ENCODE measurements at places on chromosomes 5 and 9.

DNA sequence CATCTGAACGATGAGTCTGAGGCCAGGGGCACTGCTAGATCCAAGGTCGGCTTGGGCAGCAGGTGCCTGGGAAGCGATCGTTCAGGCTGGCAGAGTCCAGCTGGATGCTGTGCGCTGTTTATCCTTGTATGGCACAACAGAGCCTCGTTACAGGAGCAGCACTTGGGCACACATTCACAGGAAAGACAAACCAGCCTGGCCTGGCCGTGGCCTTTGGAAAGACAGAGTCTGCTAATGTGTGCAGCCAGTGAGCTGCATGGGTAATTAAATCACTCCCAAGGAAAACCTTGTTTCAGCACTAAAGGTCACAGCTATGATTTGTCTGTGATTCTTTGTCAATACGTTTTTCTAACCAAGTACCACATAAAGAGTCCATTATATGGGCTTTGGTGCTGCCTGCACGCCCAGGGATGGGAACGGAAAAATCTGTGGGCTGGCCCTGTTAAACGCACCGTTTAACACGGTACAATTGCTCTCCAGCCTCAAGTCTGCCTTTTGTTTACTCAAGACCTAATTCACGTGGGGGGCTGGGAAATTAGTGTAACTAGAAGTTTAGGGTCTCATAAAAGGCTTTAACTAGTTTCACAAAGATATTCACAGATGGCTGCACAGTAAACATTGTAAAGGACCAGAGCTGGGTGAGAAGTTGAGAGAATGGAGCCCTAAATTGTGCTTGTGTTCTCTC lies 509.3 kb downstream of the KDM4C start:
- DNase-seq = no peak

DNA sequence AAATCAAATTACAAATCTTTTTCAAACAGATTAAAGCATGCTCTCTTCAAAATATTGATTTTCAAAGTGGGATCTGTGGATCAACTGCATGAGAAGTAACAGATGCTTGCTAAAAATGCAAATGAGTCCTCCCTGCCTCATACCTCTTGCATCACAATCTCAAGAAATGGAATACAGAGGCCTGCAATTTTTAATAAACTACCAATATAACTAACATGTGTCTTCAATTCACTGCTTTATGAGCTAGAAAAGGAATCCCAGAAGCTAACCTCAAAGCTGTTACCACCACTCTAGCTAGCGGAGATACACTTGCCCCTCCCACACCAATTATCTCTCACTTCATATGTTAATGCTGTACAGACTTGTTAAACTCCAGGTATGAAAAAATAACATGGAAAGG lies 9.6 kb downstream of the OR13C5 start:
- DNase-seq = no peak

DNA sequence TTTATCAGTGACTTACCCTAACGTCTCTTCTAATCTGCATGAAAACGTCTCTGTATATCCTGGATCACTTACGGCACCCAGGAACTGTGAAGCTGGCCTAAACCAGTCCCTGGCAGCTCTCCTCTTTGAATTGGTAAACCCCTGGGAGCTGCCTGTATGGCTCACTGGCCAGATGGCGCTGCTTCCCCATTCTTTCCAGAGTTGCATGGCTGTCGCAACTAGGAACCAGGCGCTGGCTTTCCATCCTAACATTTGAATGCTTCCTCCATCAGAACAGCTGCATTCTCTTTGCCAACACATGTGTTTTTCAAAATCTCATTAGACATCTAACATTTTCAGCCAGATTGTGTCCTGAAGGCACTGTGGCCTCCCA lies 8.0 kb upstream of the PCA3 start:
- DNase-seq = peak; percentile 61

GRCh38 chr5:43294226-43294625 lies 19.0 kb downstream of the HMGCS1 start:
- no peak for DNase-seq

GRCh38 chr9:114286146-114286679 lies 36.7 kb upstream of the ORM1 start:
- DNase-seq = no peak

- no peak for DNase-seq
Measured at GRCh38 chr9:14530366-14530765, 162.9 kb downstream of the ZDHHC21 start.

DNA sequence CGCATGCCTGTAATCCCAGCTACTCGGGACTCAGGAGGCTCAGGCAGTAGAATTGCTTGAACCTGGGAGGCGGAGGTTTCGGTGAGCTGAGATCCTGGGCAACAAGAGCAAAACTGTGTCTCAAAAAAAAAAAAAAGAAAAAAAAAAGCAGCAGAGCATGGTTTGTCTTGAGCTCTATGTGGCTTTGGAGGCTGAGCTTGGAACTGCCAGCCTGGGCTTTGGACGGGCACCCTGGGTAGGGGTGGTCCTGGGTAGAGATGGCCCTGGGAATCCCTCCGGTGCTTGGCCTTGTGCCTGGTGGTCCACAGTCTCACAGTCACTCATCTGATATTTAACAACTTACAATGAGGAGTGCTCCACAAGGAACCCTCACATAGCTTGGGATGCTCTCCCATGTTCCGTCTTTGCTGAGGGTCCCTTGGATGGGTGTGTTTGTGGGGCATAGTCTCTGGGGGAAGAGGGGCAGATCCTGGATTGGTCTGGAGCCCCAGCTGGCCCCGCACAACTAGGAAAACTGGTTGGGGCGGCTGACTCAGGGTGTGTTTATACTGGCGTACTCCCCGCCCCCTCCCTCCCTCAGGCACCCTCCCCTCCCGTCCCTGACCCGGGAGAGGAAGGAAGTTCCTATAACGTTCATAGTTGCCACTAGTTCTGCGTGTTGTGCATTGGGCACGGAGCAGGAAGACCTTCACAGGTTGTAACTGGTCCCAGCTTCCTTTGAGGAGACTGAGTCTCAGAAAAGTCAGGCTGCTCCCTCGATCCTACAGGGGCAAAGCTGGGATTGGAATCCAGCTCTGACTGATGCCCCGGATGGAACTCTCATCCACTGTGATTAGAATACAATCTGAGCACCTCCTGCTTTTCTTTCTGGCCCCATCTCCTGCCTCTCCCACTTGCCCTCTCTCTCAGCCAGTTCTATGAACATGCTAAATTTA lies 11.2 kb downstream of the IER5L start:
- peak; percentile 62 for DNase-seq

GRCh38 chr5:107517185-107518033 lies 153.3 kb downstream of the EFNA5 start:
- no peak for DNase-seq

DNA sequence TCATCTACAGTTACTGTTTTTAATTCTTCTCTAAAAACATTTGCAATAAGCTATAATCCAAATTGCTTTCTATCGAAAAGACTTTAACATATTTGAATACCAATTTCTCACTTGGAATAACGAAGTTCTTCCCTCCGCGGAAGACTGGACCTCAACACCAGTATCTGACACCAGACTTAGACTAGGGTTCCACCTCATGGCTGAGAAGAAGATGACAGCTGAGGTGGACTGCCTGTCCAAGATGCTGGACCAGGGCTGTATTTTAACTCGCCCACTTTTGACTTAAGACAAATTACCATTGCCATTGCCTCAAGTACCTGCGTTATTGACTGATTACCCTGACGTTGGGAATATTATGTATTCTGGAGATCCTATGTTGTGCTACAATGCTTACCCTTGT lies 34.1 kb downstream of the ZMAT2 start:
- DNase-seq = peak; percentile 24

DNA sequence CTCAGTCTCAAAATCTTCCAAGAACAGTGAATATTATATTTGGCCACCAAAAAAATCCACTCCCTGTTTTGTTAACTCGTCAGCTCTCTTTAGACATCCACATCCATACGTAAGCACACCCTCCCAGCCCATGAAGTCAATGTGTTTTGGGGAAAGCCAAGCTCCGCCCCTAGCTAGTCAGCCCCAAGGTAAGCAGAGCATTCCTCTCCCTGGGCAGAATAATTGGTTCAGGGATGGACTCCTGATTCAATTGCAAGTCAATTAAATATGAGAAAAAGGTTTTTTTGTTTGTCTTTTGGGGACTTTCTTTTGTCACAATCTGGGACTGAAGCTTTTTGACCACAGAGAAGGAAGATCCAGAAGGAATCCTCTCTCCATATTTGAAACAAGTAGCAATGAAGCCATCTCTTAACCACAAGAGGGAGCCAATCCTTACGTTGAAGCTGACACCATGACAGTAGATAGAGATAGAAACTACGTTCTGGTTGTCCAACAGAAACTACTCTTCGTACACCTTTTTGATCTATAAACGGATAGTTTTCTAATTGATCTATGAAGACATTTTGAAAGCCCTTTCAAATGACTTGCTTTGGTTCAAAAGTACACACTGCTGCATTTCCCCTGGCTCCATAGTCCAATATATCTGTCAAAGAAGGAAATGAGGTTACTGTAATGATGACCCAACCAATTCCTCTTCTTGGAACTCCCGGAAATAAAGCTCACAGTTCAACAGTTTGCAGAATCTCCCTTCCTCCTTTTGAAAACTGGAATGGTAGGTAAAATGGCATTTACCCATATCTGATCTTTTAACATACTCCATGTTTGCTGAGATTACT lies 166.4 kb downstream of the TLE1 start:
- peak; percentile 53 for DNase-seq

GRCh38 chr9:136630662-136630992 lies 32.1 kb upstream of the EGFL7 start:
- DNase-seq = no peak

GRCh38 chr5:40775085-40775845 lies 19.5 kb upstream of the TTC33 start:
- no peak for DNase-seq

GRCh38 chr9:32384002-32384363 lies 460 bp upstream of the ACO1 start:
- DNase-seq = no peak

DNA sequence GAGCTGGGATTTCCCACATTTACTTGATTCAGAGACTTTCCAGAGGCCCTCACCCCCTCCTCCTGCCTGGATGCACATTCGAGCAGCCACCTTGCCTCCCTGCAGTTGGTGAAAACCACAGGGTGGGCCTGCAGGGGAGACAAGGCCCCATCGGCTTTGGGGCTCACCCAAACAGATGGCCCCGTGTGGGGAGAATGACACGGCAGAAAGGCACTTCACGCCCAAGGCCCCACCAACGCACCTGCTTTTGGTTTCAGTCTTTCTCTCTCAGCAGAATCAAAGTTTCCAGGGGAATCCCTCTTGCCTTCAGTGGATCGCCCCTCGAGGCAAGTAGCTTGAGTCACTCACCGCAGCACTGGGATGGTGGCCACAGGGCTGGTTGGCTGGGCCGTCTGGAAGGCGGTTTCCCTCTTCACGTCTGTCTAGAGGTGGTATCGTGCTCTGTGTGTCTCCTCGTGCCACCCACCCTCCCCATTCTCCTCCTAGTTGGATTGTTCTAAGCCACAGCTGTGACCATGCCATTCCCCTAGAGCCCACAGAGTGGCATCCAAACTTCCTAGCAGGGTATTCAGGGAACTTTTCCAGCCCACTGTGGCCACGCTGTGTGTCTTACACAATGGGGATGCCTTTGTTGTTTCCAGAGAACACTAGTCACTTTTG lies 31.8 kb downstream of the SEC61B start:
- DNase-seq = no peak

GRCh38 chr5:151086905-151087360 lies 6.1 kb upstream of the TNIP1 start:
- no peak for DNase-seq

DNA sequence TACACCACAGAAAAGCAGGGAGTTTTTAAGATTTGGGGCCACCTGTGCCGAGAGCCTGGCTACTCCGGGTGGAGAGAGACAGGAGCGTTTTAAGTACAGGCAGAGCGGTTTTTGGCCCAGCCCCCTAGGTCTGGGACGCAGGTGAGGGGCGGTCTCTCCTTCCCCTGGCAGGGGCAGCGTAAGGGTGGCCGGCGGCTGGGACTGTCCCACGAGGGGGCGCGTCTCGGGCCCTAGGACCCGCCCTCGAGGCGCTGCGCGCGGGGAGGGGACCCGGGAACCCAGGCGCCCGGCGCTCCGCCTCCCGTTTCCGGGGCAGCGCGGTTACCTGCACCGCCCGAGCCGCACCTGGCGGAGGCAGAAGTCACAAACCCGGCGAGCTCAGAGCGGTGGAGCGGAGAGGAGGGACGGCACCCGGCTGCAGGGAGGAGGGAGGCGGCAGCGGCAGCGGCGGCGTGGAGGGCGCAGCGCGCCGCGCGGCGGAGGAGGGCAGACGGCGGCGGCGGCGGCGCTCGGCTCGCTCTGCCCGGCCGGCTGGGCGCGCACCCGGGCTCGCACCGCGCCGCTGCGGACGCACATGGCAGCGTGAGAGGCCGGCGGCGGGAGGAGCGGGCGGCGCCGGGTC lies at the start of gene WWC1:
Gene WWC1, plus strand, starts transcription at position 304 of the 622 bp plus-strand sequence. CDS start 508 bp downstream, outside the sequence.
- no peak for DNase-seq

DNA sequence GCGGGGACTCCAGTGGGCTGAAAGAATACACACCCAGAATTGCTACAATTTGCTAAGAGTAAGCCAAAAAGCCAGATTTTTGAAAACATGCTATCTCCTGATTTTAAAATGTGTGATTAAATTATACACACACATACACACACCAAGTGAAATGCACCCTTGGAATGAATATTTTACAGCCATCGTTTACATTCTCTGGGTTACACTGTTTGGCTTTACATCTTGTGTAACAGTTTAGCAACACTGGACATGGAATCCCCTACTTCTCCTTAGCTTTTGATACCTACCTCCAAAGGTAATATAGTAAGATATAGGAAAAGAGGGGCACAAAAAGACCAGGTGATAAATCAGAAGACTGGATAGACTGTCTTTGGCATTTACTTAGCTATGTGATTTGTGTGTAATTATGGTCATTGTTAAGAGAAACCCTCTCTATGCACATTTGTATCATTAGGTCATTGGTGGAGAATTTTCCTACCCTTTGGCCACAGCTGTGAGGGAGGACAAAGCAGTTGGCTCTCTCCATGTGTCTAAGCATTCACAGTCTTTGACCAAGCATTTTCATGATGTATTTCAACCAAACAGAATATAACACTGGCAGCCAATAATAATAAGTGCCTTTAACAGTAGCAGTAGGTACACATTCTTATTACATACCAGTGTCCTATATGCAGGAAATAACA lies 7.6 kb downstream of the SVEP1 start:
- no peak for DNase-seq

DNA sequence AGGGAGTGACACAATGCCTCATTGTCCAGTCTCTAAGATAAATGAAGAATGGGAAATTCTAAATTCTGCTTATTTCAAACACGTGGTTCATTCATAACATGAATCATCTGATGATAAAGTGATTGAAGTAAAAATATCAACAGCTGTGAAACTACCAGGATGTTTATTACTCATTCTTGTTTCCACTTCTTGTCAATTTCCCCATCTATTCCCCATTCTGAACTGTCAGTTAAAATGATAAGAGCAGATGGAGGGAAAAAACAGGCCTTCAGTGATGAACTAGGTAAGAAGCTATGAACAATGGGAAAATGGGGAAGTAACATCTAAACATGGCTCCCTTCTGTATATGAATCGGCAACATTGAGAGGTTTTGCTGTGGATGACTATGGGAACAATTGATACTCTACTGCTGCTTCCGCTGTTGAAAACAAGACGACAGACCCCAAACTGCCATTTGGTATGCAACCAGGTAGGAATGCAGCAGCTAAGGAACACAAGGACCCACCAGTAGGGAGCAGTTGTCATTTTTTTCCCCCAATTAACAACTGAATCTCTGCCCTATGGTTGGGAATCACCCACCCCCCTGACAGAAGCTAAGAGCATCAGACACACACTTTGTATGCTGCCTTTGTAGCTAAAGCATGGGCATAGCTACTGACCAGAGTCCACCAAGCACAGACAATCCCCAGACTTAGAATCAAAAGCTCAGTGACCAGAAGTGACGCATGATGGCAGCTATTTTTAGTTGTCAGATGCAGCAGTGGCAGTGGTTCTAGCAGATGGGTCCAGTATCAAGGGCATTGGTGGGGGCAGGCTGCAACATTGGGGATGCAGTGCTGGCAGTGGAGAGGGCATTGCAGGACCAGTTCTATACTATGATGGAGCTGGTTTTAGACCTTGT lies 52.9 kb upstream of the ZNF366 start:
- DNase-seq = peak; percentile 50
